Fibroblast of skin of left biceps (primary cell): ENCODE measurements at places on chromosomes 12 and 14.

- DNase-seq: no peak
Measured at GRCh38 chr12:48978741-48979601, 849 bp downstream of the WNT1 start.

DNA sequence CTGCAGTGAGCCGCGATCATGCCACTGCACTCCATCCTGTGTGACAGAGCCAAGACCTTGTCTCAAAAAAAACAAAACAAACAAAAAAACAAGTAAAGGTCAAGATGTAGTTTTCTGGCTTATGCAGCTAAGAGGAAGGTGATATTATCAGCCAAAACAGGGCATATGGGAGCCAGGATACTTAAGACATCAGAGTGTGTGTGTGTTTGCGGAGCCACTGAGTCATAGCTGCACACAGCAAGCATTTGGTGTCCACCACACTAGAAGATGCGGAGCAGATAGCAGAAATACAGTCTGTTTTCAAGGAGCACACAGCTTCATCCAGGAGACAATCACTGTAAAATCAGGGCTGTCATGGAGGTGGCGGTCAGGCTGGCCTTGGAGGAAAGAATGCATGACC is 72.6 kb upstream of the REP15 start:
- DNase-seq: no peak

DNA sequence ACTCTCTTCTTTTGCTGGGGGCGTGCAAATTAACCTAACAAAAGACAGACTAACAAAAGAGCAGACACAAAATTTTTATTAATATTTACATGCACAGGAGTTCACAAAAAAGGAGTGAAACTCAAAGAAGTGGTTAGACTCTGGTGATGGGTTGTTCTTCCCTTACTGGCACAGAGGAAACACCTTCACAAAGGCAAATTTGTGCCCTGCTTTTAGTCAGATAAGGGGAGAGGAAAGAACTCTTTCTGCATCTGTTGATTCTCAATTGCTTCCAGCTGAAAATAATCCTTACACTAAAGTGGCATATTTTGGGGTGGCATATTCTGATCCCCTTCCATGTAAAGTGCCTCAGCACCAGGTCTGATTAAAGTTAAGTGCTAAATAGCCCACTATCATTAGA is 190.2 kb upstream of the AMIGO2 start:
- no peak for DNase-seq

- DNase-seq: peak; percentile 82
Measured at GRCh38 chr12:32217354-32218310, 111.0 kb downstream of the BICD1 start.

- DNase-seq: no peak
Measured at GRCh38 chr14:28719130-28719529, 47.5 kb upstream of the FOXG1 start.

DNA sequence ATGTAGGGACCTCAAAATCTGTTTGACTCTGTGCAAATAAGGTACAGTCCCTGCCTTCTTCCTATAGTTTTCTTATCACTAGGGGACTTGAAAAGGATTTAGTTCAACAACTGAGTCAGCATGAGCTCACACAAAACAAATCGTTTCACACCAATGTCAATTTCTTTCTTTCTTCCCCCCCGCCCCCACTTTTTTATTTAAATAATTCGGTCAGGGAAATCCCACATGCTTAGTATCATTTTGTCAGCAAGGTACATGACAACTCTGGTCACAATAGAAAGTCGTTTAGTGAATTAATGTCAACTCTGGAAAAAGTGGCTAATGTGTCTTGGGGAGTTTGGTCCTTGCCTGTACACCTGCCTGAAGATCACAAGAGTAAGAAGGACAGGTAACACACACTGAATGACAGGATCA is 232.2 kb upstream of the PLEKHG7 start:
- DNase-seq: no peak

DNA sequence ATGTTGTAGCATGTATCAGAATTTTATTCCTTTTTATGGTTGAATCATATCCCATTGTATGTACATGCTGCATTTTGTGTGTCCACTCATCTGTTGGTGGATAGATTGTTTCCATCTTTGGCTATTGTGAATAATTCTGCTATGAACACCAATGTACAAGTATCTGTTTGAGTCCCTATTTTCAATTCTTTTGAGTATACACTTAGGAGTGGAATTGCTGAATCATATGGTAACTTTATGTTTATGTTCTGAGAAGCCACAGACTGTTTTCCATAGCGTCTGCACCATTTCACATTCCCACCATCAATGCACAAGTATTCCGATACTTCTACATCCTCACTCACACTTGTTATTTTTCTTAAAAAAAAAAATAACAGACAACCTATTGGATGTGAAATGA is 91.5 kb downstream of the ARF6 start:
- DNase-seq: no peak
